ENCODE measurements at places on chromosomes 5 and 9.

DNA sequence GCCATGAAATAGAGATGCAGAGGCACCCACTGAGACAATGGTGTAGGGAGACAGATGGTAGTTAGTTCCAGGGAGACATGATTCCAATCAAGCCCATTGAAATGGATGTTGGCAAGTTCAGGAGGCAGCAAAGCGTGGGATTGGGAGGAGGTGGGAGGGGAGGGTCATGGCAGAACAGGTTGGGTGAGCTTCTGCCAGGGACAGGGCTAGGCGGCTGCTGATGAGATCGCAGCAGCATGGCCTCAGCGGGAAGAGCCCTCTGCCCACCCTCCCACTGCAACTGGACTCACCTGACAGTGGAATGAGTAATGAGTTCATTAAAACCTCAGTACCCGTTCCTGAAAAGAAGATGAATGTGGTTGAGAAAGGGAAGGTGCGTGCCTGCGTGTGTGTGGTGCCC, 418.2 kb downstream of the CDK5RAP2 start:
- DNase-seq = no peak

DNA sequence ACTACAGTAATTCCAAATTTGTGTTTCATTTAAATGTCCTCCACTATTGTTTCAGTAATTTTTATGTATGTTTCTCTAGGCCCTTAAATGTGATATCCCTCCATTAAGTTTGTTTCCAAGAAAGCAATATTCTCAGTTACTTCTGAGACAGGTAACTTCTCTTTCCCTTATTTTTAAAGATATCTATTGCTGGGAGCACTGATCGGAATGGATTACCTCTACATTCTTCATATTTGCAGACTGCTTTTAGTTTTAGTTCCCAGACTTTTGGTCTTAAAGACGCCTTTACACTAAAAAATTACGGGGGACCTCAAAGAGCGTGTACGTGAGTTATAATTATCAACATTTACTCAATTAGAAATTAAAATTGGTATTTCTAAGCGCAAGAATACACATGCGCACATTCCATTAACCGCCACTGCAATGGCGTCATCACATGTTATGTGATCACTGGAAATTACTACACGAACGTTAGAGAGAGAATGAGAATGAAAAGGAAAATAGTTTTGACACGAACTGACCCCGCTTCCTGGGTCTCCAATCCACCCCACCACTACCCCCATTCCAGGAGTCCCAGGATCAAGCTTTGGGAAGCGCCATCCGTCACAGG, 519 bp upstream of the RAD50 start:
- DNase-seq = peak; percentile 1

- no peak for DNase-seq
Measured at GRCh38 chr9:123406016-123406415, 50.0 kb downstream of the CRB2 start.

GRCh38 chr9:23006127-23006526, 559.5 kb downstream of the DMRTA1 start:
- DNase-seq = no peak

DNA sequence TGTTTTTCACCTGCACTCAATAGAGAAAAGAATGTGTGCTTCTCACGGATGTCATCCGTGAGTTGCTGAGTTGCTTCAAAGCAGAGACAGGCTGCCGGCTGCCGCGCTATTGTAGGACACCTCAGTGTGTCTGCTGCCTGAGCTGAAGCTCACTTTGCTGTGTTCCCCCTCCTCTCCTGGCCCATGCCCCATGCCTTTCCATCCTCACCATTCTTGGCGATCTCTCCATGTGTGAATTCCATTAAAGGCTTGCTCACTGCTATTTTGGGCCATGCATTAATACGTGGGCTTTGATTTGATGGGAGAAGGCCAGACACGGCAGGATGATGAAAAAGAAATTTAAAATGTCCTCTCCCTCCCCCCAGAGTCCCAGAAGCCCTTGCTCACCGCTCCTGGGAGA, 14.5 kb downstream of the ADAM19 start:
- no peak for DNase-seq

DNA sequence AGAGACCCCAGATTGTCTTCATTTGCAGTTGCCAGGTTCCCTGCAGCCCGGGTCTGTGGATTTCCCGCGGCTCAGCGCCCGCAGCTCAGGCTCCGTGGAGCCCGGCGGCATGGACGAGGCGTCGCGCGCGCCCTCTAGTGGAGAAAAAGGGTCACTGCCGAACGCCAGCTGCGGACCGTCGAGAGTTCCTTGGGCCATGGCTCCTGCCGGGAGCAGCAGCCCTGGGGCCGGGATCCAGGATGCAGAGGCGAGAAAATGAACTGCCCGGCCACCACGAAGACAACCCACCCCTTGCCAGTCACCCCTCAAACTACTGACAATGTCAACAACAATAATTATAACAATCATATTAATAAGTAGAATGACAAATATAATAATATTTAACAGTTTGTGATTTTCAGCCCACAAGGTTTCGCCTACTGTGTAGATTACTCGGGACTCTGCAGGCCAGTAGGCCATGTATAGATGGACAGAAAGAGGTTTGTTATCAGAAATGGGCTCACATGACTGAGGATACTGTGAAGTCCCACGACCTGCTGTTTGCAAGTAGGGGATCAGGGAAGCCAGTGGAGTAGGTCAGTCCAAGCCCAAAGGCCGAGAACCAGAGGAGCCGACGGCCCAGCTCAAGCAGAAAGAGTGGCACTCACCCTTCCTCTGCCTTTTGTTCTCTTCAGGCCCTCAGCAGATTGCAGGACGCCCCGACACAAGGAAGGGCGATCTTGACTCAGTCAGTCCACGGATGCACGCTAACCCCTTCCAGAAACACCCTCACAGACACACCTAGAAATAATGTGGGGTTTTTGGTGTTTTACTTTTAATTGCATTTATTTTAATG, 43.1 kb downstream of the BOD1 start:
- DNase-seq = peak; percentile 61

DNA sequence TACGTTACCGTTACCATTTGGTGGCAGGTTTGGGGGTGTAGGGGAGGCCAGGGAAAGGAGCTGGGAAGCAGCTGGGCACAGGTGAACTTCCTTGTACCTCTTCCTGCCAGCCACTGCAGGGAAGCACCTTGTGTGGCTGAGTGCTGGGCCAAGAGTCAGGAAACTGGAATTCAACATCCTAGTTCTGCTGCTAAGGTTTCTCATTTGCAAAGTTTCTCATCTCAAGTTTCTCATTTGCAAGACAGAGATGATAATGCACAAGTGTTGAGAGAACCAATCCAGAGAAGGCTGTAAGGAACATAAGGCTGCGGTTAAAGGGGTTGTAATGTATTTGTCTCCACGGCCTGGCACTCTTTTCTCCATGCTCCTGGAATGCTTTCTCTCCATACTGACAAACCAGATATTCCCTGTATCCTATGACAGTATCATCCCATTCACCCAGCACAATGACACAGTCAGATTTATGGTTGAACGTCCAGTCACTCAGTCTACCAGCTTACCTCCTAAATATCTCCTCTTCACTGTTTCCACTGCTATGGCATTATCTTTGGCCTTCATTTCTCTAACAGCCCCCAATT, 33.6 kb upstream of the LARP1 start:
- no peak for DNase-seq

GRCh38 chr5:150236313-150236712, 46.5 kb downstream of the SLC6A7 start:
- DNase-seq = no peak

GRCh38 chr9:105359892-105360291, 87.9 kb upstream of the FSD1L start:
- peak; percentile 60 for DNase-seq

DNA sequence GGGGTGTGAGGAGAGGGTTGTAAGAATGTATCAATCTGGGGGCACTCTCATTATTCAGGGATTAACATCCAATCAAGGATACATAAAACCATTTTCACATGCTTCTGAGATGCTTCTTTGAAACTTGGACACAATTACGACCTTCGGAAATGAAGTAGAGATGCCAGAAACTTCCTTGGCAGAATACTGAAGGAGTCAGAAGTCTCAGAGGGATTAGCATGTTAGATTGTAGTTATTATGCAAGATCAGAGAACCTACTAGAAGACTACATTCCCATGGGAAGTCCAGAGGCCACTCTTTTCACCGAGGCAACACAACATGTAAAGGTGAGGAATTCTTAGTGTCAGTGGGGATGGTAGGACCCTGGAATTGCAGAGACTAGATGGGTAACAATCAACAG, 5.1 kb upstream of the SLC22A4 start:
- no peak for DNase-seq

- DNase-seq = no peak
Measured at GRCh38 chr5:158639881-158640592, 459.7 kb downstream of the EBF1 start.

GRCh38 chr5:125814119-125814518, 609.1 kb upstream of the GRAMD2B start:
- DNase-seq = no peak

- peak; percentile 85 for DNase-seq
Measured at GRCh38 chr5:17185773-17186172, 31.7 kb upstream of the BASP1 start.

DNA sequence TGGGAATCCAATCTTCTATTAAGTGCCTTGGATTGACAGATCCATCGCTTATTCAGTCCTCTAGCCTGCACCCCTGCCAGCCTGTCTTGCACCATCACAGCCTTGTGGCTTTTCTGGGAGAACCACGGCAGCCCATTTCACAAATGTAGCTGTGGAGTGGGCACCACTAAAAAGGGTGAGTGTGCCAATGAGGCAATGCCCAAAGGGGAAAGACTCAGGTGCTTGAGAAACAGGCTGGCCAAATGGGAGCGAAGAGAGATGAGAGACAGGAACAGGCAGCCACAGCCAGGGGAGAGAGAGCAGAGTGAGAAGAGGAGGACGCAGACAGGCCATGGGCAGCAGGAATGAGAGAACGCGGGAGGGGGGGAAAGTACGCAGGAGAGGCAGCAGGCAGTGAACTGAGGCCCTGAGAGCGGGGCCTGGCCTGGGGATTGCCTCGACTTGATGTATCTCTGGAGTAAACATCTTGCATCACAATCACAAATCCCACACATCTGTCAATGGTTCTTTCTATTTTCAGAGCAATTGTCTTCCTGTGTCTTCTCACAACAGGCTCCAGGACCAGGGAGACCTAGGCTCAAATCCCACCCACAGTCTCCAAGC, 173.1 kb downstream of the SYK start:
- DNase-seq = no peak

Measured in astrocyte of the spinal cord (primary cell).